Effector memory CD4-positive, alpha-beta T cell (primary cell): ENCODE measurements at places on chromosomes 11 and 22.
A peak's percentile ranks its signal among the peaks of the same experiment; 100 is the strongest.

- no peak for DNase-seq
Observed at GRCh38 chr11:2265396-2265795, 5.0 kb downstream of the ASCL2 start.

DNA sequence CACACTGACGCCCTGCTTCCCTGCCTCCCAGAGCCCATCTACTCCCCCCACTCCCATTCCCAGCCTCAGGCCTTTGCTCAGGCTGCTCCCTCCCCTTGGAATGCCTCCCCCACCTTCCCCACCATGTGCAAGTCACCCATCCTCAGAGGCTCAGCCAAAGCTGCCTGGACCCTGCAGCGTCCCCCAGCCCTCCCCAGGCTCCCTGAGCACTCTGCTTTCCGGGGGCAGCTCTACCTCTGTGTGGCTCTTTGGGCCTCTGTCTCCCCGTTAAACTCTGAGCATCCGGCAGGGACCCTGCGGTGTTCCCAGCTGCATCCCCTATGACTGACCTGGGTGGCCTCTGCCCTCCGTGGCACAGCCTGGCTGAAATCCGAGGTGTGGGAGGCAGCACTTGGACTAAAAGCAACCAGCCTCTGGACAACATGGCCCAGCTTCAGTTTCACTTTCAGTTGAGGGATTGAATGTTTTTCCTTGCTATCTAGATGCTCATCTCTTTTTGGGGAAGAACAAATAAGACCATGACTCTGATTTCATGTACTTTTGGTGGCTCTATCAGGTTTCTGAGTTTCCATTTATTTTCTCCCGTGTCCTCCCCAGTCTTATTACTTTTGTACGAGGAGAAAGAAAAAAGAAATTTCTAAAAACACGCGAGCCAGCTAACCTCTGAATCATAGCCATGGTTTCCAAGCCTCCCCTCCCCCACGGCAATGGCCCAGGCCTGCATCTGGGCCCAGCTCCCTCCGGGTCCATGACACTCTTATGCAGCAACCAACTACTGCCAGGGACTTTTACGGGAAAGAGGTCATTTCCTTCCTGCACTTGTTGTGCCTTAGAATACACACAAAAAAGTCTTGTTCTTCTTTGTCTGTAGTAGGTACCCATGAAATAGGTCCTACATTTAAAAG lies 3.8 kb downstream of the APOL3 start:
- DNase-seq: peak; percentile 71

DNA sequence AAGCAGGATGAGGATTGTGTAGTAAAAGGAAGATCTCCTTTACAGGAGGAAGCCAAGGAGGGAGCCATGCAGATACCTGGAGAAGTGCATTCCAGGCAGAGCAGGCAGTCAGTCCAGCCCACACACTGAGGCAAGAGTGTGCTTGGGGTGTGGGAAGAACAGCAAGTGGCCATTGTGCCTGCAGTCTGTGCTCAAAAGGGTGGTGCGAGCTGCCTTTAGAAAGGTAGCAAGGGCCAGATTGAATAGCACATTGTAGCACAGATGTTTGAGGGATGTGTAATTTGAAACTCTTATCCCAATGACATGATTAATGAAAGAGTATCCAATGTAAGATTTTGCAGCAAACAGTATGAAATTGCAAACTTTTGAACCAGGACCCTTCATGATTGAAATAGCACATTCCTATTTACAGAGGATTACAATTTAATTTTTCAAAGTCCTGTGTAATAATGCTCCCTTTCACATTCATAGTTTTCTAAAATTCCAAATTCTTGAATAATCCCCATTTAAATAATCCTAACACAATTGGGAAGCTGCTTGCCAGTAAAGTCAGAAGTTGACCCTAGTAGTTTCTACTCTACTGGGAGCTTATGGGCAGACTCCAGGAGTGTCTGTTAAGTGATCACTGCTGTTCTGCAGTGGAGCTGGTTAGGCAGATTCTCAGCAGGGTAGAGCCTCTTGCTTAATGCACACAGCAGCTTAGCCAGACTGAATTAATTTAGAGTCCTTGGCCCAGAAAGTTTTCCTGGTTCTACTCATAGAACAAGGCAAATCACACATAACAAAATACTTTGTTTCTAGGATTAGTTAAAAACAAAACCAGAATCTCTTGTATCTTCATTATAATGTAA lies 78.1 kb downstream of the CYB5R2 start:
- DNase-seq: no peak

DNA sequence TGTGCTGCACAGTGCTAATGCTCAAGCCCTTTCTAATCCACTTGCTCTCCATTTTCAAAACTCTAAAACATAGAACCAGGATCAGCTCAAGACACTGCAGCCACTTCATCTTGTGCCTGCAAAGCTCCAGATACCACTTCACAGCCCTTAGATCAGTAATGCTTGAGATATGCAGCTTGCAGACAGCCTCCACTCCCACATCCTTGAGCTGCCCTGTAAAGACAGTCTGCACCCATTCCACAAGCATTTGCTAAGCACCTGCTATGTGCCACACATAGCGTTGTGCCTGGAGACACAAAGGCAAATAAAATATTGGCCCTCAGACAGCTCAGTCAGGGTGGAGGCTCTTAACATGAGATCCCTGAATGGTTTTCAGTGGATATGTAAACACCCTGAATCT lies 192.5 kb upstream of the SNX19 start:
- no peak for DNase-seq

DNA sequence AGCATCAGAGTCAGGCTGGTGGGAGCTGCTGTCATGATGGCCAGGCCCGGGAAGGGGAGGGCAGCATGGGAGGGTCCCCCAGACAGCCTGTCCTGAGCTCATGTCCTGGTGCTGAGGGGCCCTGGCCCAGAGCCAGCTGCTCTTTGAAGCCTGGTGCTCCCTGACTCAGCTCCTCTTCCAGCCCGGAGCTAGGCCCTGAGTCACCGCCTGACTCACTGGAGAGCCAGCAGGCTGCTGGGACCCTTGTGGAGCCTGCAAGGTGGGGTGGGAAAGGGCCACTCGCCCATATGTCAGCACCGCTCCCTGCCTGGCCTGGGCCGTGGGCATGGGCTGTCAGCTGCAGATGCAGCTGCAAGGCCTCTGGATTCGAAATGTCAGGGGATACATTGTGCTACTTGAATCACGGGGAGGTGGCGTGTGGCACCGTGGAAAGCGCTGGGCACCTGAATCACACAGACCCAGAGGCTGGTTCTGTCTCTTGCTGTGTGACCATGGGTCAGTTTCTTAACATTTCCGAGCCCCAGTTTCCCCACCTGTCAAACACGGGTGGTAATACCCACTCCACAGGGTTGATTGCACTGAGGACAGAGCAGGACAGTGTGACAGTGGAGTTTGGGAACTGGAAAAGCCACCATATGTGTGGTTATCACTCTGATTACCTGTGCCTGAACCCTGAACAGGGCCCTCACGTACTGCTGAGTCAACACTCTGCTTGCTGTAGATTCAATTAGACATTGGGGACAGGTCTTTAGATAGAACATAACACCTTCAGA lies 4.4 kb downstream of the CACNA1I start:
- no peak for DNase-seq

DNA sequence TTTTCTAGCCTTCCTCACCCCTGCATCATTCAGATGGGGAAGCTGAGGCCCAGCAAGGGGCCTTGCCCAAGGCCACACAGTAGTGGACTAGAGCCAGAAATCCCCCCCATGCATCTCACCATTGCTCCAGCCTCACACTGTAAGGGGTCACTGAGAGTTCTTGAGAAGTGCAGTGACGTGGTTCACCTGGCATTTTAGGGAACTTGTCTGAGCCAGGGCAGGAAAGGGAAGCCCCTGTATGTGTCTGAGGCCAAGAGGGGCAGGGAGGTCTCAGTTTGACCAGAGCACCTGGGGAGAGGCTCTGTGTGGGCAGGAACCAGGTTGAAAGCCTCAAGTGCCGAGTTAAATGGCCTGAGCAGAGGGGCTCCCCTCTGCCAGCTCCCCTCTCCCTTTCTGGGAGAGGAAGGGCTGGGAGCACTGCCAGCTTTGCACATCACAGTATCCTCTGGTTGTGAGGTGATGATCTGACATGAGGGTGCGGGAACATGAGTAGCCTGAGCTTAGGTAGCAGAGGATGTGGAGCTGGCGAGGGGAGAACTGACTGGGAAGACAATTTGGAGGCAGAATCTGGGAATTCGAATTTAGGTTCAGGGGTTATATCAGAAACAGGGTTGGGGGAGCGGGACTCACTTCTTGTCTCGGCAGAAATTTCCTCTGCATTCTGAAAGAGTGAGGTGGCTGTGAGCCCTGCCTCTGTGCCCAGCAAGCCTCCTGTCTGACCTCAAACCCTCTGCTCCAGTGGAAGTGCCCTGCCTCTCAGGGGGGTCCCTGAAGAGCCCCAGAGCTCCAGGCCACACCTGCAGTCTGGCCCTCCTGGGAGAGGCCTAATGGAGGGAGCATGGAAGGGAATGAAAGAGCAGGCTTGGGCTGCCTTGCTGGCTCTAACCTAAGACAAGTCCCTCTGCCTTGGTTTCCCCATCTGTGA lies 14.6 kb downstream of the ARHGEF17 start:
- no peak for DNase-seq

GRCh38 chr22:32837142-32837541 lies 35.6 kb downstream of the TIMP3 start:
- DNase-seq: no peak

- DNase-seq: no peak
Observed at GRCh38 chr11:18834754-18835466, 43.3 kb upstream of the PTPN5 start.

DNA sequence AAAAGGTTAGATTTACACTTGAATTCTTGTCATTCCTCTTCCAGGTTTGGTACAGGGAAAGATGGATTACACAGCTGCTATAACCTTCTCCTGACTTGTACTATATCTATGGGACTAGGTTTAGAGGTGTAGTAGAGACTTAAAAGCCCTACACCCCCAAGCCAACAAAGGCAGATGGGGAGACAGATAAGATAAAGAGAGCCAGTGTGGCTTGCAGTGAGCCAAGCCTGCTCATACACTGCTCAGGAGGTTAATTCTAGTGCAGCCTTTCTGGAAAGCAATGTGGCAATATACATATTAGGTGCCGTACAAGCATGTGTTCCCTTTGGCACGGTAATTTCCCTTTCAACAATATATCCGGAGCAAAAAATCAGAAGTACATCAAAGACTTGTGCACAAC lies 10.8 kb downstream of the SIK3 start:
- no peak for DNase-seq

DNA sequence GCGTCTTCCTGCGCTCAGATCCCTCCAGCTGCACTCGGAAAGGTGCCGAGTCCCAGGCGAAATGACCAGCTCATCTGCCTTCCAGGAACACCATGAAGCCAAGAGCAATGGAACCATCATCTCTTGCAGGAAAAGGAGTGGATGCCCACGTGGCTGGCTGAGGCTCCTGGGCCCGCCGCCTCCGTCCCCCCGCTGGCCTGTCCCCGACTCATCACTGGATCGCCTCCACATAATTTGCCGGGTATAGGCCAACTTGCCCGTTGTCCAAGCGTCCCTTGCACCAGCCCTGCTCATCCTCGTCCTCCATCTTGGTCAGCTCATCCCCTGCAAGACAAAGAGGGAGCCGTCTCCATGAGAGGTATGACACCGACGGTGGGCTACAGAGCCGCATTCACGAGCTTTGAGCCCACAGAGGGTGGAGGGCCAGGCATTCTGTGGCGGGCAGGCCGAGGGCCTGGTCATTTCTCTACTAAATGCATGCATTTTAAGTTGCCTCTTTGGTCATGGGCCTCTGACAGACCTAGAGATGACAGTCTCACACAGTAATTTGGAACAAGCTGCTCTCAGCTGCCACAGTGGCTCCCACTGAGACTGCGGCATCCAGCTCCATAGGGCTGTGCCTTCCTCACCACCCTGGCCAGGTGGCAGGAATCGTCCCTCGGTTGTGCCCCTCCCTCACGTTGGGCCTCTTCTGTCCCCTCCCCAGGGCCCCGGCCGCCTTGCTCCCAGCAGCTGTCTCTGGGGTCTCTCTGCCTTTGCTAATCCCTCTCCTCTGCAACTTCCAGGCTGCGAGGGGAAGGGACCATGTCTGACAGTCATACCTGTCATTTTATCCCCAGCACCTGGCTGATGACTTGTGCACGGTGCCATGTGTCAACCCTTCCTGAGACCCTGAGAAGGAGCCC lies 14.3 kb upstream of the ARFGAP3 start:
- DNase-seq: no peak

GRCh38 chr11:65973439-65974110 lies 12.0 kb downstream of the SART1 start:
- DNase-seq: no peak

DNA sequence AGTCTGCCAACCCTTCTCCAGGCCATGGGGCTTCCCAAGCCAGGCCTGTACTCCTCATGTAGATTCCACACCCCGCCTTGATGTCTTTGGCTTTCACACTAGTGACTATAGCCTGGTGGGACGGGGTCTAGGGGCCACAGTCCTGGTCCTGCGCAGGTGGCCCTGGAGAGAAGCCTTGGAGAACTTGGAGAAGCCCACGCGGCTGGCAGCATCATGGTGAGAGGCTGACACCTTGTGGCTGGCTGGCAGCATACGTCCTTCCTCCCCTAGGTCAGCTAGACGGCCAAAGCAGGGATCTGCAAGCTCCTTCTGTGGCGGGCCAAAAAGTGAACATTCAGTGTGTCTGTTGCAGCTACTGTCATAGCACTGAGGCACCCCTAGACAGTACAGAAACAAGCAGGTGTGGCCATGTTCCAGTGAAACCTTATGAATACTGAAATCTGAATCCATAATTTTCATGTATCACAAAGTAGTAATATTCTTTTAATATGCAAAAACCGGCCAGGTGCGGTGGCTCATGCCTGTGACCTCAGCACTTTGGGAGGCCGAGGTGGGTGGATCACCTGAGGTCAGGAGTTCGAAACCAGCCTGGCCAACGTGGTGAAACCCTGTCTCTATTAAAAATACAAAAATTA lies 42.0 kb downstream of the FAM83F start:
- peak; percentile 10 for DNase-seq

DNA sequence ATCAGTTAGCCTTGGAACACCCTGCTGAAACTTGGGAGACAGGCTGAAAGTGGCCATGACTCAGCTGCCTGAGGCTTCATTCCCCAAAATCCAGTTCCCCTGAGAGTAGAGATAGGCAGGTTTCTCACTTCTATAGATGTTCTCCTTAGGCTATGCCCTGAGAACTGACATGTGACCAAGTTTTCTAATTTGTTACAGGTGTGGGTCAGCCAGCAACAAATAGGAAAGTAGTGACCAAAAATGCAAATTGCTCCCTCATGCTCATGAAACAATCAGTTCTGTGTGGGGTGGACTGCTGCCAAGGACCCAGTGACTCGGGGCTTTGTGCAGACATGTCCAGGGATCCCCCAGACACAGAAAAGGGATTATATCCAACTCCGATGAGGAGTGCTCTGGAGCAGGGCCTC lies 7.3 kb upstream of the CCDC15 start:
- DNase-seq: no peak

DNA sequence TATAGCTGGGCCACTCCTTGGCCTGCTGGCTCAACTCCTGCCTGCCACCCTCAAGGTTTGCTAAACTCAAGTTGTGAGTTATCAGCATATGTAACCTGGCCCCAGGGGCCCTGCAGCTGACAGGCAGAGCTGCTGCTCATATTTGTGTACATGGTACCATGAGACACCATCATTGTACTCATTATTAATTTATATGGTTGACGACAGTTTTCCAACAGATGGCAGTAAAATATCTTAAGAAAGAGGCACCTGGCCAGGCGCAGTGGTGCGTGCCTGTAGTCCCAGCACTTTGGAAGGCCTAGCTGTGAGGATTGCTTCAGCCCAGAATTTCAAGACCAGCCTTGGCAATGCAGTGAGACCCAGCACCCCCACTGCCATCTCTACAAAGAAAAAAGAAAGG lies 11.4 kb upstream of the DENND5A start:
- no peak for DNase-seq

- DNase-seq: no peak
Observed at GRCh38 chr11:57294225-57295131, 30.3 kb downstream of the TNKS1BP1 start.

GRCh38 chr22:36147196-36147791 lies 13.3 kb downstream of the APOL3 start:
- DNase-seq: no peak
